ENCODE measurements at places on chromosomes 6 and 20.
A peak's percentile ranks its signal among the peaks of the same experiment; 100 is the strongest.

DNA sequence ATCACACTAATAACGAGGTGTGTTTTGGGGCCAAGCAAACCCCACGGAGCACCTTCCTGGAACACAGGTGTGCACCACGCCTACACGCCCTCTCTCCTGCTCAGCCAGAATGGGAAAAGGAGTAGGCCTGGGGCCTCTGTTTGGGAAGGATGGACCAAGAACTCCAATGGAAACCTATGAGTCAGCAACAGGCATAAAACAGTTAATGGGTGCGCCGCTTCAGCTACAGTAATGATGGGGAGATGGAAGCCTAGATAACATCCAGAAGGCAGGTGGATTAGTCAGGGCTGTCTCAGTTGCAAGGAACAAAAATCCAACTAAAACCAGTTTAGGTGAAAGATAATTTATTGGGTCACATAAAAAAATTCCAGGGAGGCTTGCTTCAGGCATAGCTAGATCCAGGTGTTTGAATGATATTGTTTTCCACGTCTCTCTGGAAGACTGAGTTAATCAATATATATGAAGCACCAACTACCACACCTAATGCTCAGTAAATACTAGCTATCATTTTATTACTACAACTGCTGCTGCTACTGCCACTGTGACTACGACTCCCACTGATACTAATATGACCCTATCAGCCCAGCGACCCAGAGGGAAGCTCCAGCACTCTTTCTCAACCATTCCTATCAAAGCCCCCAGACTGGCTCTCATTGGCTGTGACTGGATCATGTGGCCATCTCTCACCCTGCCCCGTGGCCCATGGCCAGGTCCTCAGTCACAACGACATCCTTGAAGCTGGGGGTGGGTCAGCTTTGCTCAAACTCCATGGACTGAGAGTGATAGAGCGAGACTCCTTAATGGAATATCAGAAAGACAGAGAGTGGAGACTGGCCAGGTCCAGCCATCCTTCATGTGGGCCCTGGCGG lies 155.2 kb upstream of the PTPN1 start:
- DNase-seq, result no peak

DNA sequence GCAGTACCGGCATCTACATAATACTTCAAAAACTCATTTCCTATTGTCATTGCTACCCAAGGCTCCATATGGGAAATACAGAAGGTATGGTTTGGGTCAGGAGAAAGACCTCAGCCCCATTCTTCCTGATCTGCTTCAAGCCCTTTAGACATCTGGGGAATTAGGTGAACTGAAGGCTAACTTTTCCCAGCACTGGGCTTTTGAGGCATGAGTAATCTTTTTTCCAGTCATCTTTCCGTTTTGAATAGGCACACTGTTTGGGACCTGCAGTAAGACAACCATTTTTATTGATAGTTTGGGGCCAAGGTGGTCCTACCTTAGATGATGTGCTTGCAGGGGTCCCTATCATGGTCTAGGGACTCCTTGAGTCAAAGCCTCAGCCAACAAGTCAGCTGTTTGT lies 198.4 kb downstream of the HAO1 start:
- DNase-seq, result no peak

GRCh38 chr6:82245376-82245775 lies 2.2 kb downstream of the IBTK start:
- no peak for DNase-seq

GRCh38 chr6:45494416-45495135 lies 116.8 kb upstream of the SUPT3H start:
- no peak for DNase-seq

DNA sequence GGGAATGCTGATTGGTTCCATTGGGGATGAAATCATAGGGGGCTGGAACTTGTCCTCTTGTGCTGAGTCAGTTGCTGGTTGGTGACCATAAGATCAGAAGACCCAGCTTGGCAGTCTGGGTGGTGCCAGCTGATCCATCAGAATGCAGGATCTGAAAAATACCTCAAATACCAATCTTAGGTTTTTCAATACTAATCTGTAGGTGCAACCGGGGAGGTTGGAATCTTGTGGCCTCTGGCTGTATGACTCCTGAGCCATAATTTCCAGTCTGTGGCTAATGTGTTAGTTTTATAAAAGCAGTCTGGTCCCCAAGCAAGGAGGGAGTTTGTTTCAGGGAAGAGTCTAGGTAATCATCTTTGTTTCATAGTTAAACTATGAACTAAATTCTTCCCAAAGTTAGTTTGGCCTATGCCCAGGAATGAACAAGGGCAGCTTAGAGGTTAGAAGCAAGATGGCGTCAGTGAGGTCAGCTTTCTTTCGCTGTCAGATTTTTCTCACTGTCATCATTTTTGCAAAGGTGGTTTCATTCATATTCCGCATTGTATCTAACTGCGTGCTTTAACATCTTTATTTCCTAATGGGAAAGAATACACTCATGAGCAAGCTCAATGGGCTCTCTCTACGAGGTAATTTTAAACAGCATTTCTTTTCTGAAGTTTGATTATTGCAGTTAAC lies 2.0 kb downstream of the ARMH2 start:
- peak; percentile 21 for DNase-seq

- no peak for DNase-seq
Measured at GRCh38 chr20:7308163-7308562, 540.7 kb downstream of the BMP2 start.

GRCh38 chr6:149079911-149080491 lies 237.5 kb upstream of the TAB2 start:
- DNase-seq, result no peak

DNA sequence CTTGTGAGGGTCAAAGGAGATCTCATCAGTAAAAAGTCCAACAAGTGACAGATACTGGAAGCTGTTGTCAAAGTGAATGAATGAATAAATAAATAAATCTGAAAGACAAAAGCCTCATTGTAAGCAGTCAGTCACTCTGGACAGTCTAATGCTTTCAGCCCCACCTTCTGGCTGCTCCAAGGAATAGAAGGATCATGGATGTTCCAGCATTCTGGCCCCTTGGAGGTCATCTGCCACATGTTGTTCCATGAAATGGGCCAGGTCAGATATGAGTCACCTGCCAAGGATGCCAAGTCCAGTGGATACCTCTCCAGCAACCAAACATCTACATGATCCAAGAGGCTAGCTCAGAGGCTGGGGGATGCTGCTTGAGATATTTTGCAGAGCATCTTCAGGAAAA lies 185.6 kb downstream of the BMP7 start:
- no peak for DNase-seq

DNA sequence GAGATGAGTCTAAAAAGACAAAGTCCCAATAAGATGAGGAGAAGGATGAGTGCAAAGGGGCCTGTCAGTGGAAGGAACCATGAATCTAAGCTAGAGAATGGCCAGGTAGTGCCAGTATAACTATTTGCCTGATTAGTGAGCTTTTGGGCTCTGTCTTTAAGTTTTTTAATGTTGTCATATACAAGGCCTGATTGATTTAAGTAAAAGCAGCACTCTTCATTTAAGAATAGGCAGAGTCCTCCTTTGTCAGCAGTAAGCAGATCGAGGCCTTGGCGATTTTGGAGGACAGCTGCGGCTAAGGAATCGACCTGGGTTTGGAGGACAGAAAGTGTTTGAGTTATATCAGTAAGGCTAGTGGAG lies 753.4 kb upstream of the ADGRB3 start:
- no peak for DNase-seq

- peak; percentile 25 for DNase-seq
Measured at GRCh38 chr6:107786709-107787588, 37.2 kb downstream of the SCML4 start.

DNA sequence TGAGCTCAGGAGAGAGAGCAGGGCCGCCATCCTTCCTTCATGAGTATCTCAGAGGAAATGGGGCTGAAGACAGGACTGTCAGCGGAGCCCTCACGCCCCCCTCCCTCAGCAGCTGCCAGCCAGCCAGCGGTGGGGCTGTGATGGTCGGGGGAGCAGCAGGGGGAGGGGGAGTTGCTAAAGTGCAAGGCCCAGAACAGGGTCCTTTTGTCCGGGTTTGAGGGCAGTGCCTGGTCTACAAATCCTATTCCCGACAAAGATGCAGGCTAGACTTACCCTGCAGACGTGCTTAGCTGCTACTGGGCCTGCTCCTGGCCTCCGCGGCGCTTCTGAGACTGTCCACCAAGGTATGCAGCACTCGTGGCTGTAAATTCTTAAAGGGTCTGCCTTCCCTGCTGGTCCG lies 593.4 kb upstream of the CDH4 start:
- no peak for DNase-seq

DNA sequence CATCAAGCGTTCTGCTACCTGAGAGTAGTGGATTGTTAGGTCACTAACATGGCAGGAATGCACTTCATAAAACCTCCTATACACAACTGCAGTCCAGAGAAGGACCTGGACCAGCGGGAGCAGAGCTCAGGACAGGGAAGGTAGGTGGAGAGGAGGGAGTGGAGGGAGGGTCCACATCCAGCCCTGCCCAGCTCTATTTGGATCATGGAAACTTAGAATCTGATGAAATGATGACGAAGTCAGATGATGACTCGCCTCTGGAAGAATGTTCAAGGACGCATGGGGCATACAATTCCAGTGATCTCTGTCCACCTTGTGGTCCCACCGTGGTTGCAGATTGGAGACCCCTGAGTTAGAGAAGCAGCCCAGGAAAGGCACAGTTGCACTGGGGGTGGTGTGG lies 68.8 kb downstream of the CLIC5 start:
- DNase-seq, result no peak

- no peak for DNase-seq
Measured at GRCh38 chr6:37628611-37629320, 68.9 kb downstream of the MDGA1 start.
